Vagina (tissue), 2 donors: ENCODE measurements at places on chromosomes 13 and 19. TPM values are rescaled to one million over a fixed set of nuclear protein-coding genes. Genes with fewer than 3 reads are reported as not detected.

- DNase-seq: no peak
Observed at GRCh38 chr19:43560687-43561086, 14.6 kb downstream of the XRCC1 start.

The C3 gene
- 1,239 TPM for total RNA-seq

GRCh38 chr13:71865874-71866334 lies 1.1 kb downstream of the DACH1 start:
- no peak for DNase-seq

GRCh38 chr13:97621631-97622030 lies 187.7 kb downstream of the RAP2A start:
- no peak for DNase-seq

The IGFL1 gene
- 7.9 TPM for total RNA-seq

The ZNF763 gene
- total RNA-seq: 2.9 TPM

- DNase-seq: no peak
Observed at GRCh38 chr13:99967498-99967868, 4.1 kb downstream of the ZIC5 start.

The CDX2 gene
- not detected for total RNA-seq

DNA sequence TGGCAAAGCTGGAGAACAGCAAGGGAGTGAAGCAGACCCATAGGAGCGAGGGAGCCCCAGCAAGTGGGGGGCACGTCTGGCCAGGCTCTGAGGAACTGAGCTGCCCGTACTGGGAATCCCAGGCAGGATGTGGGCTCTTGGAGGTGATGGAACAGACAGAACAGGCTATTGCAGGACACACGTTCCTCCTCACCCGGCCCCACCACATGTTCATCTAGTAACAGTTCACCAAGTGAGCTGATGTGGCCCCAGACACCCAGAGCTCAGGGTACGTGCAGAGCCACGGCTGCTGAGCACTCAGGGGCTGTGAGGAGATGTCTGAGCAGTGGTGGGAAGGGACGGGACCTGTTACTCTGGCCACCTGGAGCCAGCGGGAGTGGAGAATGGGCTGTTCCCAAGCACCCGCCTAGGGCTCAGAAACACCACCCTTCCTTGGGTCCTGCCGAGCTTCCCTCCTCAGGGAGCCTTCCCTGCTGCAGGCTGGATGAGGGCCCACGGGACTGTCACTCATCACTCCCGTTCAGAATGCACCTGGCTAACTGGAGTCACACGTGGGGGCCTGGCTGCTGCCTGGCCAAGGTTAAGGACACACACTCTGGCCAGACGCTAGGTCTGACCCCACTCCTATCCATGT lies 18.4 kb downstream of the ELL start:
- DNase-seq: no peak

DNA sequence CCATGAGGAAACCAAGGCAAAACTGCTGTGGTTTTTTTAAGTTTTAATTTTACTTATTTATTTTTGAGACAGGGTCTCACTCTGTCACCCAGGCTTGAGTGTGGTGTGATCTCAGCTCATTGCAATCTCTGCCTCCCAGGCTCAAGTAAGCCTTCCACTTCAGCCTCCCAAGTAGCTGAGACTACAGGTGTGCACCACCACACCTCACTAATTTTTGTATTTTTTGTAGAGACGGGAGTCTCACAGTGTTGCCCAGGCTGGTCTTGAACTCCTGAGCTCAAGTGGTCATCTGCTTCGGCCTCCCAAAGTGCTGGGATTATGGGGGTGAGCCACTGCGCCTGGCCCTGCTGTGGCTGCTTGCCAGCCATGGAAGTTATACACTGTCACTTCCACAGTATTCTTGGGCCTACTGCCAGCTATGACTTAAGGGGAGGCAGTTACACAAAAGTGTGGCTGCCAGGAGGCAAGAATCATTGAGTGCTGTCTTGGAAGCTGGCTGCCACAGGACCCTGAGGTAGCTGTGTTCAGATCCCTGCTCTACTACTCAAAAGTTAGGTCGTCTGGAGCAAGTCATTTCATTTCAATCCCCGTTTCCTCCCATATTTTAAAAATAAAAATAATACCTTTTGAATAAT lies 12.7 kb downstream of the FARP1 start:
- DNase-seq: no peak

- no peak for DNase-seq
Observed at GRCh38 chr13:78183732-78184131, 265.1 kb upstream of the EDNRB start.

DNA sequence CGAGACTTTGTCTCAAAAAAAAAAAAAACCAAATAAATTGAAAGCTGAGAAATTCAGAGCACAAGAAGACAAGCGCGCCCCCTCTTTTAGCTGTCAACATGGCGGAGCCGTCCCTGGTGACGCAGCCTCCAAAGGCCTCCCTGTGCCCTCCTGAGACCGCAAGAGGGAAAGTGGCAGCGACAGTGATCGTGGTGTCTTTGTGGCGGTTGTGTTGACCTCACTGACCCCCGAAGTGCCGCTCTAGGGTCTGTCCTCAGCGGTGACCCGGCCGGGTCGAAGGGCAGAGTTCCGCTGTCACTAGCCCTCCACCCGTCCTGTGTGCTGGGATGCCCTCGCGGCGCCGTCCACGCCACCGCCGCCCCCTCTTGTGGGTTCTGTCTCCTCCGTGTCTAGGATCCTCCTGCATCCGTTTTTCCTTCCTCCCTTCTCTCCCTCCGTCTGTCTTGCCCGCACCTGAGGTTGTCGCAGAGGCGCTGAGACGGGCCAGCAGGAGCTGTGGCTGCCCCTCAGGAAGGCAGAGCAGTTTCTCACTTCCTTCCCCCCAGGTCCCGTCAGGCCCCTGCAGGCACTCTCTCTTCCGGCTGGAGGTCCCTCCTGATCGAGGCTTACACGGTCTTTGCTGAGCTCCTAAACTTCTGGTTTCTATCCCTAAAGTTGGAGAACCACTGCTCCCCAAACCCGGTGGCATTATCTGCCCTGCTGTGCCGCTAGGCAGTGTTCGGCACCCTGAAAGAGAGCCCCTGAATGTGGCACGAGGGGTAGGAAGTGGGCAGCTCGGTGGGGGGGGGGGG lies 7.2 kb downstream of the UHRF1 start:
- no peak for DNase-seq

DNA sequence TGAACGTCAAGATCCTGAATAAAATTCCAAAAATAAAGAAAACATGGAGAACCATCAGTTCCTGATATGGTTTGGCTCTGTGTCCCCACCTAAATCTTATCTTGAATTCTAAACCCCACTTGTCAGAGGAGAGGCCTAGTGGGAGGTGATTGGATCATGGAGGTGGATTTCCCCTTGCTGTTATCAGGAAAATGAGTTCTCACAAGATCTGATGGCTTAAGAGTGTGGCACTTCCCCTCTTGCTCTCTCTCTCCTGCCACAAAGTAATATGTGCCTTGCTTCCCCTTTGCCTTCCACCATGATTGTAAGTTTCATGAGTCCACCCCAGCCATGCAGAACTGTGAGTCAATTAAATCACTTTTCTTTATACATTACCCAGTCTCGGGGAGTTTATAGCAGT lies 827.4 kb downstream of the GPC5 start:
- DNase-seq: no peak

DNA sequence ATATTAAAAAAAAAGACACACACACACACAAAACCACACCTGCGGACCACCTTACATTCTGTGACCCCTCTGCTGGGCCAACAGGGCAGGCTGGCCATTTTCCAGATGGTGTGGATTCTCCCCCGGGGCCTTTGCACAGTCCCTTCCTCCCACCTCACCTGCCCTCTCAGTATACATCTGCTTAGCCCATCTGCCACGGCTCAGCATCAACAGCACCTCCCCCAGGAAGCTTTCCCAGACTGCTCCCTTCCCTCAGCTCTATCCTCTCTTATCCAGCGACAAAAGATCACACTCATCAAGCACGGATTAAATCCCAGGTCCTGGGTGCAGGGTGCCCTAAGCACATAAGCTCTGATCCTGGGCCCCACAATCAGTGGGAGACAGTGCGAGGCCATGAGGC lies 4.5 kb downstream of the ZNF787 start:
- DNase-seq: no peak

DNA sequence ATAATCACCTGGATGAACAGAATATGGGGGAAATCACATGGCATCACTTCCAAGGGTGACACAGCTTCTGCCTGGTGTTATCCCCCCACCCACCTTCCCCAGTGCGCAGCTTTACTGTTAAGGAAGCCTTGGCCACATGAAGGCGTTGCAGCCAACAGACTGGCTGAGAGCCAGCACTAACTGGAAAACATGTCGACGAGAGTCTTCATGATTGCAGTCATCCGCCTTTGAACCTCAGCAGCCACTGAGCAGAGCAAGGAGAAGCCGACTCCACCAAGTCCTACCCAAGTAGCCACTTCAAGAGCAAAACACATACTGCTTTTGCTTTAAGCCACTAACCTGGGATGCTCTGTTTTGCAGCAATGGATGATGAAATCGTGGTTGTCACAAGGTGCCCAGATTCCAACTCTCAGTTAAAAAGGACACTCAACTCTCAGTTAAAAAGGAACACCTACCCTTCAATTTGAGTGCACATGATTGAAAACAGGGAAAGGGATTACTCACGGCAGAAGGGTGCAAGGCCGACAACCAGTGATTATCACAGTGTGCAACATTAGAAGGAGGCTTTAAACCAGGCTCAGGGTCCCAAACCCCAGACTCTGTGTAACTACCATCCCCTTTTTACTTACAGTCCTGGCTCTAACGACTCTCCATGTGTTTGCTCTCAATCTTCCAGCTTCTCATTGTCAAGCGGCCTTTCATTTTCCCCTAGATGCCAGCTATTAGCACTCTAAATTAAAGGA lies 149.1 kb downstream of the KLF12 start:
- DNase-seq: no peak

DNA sequence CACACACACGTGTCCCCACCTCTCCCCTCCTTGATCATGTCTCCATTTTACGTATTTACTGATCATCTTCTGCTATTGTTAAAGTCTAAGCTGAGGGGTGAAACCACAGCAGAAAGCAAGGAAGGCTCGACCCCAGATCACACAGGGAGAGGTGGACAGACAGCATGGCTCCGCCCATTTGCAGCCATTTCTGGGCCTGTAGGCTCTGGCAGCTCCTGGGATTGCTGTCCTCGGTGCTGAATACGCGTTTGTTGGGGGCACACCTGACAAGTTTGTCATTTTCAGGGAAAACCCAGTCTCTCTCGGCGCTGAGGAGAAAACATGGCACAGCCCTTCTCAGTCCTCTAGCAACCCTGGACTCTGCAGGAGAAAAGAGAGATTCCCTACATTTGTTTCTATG lies 8.0 kb downstream of the TMEM86B start:
- no peak for DNase-seq

GRCh38 chr19:4361152-4362046 lies 18.0 kb downstream of the MPND start:
- no peak for DNase-seq

GRCh38 chr13:44620057-44620456 lies 43.9 kb upstream of the TSC22D1 start:
- no peak for DNase-seq

The SLC7A9 gene
- not detected for total RNA-seq

GRCh38 chr13:65825039-65825438 lies 1405.1 kb downstream of the PCDH9 start:
- DNase-seq: no peak

The PLVAP gene
- 74.9 TPM for total RNA-seq

DNA sequence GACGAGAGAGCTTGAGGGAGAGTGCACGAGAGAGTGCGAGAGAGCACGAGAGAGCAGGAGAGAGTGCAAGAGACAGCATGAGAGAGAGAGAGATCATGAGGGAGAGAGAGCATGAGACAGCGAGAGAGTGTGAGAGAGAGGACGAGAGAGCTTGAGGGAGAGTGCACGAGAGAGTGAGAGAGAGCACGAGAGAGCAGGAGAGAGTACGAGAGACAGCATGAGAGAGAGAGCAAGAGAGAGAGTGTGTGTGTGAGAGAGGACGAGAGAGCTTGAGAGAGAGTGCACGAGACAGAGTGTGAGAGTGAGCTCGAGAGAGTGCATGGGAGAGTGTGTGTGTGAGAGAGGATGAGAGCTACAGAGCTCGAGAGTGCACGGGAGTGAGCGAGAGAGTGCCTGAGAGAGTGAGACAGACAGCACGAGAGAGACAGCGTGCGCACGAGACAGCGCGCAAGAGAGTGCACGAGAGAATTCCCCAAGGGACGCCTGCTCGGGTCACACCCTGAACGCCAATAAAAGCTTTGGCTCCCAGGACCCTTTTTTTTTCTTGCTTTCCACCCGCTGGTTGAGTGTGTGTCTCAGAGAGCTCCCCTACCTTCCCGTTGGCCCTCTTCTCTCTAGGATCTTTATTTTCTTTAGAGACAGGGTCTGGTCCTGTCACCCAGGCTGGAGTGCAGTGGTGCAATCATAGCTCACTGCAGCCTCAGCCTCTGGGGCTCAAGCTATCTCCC lies 3.7 kb downstream of the CD70 start:
- DNase-seq: no peak

GRCh38 chr19:13240312-13241022 lies 90.3 kb downstream of the IER2 start:
- no peak for DNase-seq

DNA sequence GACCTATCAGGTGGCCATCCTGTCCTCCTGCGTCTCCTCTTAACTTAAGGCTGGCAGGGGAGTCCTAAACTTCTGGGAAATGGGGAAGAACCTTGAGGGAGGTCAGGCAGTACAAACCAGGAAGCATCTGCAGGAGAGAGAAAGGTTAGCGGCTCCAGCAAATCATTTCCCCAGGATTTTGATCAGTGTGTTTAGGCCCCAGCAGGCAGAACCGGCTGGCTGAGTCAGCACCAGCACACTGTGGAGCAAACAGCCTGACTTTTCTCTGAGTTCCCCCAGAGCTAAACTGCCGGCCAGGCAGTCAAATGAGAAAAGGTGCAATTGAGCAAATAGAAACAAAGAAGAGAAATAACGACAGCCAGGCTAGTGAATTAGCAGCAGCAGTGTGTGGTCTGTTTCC lies 46.7 kb upstream of the MEDAG start:
- no peak for DNase-seq

DNA sequence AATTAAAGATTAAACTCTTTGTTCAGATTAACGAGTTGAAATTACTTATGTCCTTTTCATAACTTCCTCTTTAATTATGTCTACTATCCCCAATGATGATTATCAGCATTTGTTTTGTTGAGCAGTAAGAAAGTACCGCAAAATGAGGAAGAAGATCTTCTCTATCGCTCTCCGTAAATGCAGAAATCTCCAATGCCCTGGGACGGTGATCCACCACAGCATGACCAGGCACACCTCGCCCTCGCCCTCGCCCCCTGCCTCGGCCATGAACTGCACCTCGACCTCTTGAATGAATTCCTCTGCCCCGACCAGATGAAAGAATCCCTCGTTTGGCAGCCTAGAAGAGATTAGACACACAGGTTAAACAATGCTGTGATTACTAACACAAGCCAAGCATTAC lies 69.1 kb downstream of the RBM26 start:
- no peak for DNase-seq

- no peak for DNase-seq
Observed at GRCh38 chr19:21197590-21198295, 55.9 kb downstream of the ZNF431 start.

GRCh38 chr13:35797991-35798390 lies 321.5 kb upstream of the MAB21L1 start:
- DNase-seq: no peak

DNA sequence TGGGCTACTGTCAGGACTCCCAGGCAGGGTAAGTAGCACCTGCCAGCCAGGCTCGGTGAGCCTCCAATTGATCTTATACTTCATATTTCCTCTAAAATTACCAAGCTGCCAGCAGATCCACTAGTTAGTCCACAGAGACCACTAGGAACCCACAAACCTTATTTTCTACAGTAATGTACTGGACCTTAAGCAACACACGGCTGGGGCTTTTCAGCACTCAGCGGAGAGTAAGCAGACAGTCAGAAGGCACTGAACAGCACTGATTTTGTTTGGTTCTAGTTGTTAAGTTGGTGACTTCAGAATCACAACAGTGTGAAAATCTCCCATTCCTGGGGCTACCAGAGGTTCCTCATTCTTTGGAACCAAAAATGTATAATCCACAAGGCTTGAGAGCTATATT lies 56.1 kb downstream of the MRPL57 start:
- DNase-seq: no peak
